ENCODE measurements at places on chromosomes 2 and 18.
A peak's percentile ranks its signal among the peaks of the same experiment; 100 is the strongest.

DNA sequence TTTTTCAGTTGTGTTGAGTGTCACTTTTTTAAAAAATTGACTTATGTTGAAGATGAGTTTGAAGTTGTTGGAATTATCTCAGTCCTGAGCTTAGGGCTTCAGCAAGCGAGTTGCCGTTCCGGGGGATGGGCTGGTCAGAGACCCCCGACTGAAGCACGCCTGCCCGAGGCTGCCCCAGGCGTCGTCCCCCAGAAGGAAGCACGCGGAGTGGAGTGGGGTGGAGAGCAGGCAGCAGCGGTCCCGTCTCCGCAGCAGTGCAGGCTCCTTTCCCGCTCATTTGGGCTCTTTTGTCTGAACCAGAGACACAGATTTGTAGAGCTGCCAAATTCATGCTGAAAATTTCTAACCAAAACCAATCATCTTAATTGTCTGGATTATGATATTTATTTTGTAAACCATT, 33.7 kb downstream of the NFATC1 start:
- no peak for DNase-seq

DNA sequence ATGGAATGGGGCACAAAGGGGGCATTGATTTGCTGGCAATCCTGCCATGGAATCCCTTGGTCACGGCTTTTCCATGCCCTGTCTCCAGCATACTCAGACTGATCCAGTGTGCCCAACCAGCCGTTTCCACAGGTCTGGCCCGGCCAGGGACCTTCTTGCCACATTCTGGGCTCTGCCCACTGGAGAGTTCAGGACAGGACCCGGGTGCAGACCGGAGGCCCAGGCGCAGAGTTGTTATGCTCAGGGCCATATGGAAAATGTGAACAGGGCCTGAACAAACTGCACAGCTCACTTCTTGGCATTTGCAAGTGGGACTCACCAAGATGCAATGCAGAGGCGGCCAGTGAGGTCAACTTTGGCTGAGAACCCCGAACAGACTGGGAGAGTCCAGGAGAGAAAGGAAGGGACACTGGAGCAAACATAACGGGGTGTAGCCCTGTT, 15.6 kb upstream of the ASAP2 start:
- DNase-seq: no peak

- no peak for DNase-seq
Observed at GRCh38 chr2:7703048-7703447, 785.8 kb downstream of the RNF144A start.

DNA sequence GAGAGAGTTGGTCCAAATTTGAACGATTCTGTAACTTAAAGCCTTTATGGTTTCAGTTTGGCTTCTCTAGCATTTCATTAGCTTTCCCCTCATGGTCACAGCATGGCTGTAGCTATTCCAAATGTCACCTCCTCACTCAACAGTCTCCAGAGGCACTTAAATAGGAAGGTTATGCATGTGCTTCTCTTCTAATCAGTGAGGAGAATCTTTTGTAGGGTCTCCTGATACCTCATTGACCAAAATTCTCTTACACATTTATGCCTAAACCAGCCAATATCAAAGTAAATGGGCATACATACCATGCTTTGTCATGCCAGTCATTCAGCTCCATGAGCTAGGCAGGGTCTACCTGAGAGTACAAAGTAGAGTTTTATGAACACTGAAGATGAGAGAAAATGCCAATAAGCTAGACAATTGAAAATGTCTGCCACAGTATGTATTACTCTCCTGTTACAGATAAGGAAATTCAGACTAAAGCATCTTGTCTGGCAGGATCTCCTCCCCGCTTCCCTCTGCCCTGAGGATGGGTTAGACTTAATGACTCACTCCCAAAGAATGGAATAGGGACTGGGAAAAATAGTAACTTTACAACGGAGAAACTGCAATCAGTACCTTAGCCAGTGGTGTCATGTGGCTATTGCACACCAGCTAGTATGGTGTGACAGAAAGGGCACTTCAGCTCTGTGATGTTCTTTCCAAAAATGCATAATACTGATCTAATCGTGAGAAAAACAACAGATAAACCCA, 15.4 kb downstream of the DSG2 start:
- no peak for DNase-seq

- DNase-seq: no peak
Observed at GRCh38 chr2:23208339-23208738, 176.6 kb upstream of the KLHL29 start.

GRCh38 chr2:21251216-21251980, 127.6 kb downstream of the TDRD15 start:
- no peak for DNase-seq

DNA sequence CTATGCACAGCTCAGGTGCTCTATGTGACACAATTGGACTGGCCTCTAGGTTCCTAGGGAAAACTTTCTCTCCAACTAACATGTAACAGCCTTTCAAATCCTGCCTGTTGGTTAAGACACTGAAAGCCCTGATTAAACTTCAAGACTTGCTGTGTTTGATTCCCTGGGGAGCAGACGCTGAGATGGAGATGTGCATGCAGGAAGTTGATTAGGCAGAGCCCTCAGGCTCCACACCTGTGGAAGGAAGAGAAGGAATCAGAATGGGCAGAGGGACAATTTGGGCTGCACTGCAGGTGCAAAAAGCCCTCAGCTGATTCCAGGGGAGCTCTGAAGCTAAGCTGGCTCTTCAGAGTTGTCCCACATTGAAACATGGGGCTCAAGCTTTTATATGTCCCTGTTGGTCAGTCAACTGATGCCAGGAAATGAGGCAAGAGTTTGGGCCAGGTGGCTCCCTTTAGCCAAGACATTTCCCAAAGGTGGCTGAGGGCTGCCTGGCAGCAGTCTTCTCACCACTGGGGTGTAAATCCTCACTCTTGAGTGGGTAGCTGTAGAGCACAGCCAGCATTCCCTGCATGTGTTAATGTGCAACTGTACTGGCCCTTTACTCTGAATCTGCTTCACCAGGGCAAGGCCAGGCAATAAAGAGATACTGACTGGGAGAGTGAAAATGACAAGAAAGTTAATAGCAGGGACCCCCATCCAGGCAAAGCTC, 199.5 kb upstream of the DDX18 start:
- no peak for DNase-seq

DNA sequence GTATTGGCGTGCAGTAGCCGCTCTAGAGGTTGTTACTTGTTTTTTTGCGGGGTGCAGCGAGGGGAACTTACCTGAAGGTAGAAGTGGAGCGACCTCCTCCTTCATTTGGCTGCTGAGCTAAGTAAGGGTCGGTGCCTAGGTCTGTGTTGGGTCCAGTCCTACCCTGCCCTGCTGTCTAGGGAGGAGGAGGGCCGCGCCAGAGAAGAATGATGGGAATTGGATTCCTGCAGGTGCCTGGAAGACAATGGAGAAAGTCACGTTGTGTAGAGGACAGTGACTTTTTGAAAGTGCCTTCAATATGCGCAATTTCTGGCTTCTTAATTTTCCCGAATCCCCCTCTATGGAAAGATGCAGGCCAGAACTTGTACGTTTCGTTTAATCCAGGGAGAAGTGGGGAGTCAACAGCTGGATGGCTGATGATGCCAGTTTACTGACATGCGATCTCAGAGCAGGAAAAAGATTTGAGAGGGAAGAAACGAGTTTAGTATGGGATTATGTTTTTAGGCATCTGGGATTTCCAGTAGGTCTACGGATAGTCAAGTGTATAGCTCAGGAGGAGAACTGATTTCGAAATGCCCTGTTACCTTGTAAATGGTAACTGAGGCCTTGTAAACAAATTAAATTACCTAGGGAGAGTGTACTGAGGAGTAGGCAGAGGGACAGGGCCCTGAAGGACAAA, 653 bp downstream of the MRPS9 start:
- no peak for DNase-seq

DNA sequence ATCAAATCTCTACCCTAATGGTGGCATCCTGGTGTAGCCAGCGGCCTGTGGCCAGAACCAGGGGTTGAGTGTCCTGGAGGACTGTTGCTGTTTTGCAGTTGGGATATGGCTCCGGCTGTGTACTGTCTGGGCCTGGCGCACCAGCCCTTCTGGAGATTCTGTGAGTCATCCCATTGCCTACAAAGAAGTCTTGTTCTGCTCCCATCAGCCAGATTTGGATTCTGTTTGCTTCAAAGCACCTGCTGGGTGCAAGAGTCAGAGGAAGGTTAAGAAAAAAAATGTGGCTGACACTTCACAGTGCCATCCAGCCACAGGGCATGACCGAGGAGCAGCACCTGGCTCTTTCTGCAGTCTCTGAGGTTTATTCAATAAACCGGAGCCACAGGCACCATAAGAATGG, 41.0 kb upstream of the ASAP2 start:
- DNase-seq: no peak

DNA sequence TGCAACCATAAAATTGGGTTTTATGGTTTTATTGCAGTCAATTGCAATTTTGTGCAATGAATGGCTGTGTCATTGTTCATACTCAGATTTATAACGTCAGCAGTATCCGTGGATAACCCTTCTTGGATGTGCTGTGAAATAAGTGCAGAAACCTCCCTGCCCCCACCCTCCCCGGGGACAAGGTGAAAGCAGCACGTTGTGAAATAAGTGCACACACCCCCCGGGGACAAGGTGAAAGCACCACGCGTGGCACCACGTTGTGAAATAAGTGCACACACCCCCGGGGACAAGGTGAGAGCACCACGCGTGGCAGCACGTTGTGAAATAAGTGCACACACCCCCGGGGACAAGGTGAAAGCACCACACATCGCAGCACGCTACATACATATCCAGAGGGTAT, 93.6 kb upstream of the NFATC1 start:
- no peak for DNase-seq

DNA sequence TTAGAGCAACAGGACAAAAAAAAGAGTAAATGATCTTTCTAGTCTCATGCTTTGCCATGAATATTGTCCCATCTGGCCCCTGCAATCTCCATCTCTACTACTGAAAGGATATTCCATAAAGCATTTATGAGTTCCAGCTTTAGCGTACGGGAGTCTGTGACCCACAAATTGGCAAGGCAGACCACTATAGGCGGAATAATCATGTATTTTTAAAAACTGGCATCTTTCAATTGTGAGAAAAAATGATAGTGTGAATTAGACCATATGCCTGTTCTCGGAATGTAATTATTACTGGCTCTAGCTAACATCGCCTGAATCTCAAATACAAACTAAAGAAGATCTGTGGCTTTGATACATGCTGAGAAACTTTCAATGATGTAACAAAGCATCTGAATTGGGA, 738.1 kb upstream of the NXPH2 start:
- no peak for DNase-seq

GRCh38 chr18:49021433-49022129, 70.8 kb upstream of the SMAD7 start:
- DNase-seq: peak; percentile 56

- no peak for DNase-seq
Observed at GRCh38 chr2:134217351-134217750, 36.5 kb upstream of the MGAT5 start.

GRCh38 chr2:110815938-110816337, 83.6 kb downstream of the ACOXL start:
- no peak for DNase-seq

DNA sequence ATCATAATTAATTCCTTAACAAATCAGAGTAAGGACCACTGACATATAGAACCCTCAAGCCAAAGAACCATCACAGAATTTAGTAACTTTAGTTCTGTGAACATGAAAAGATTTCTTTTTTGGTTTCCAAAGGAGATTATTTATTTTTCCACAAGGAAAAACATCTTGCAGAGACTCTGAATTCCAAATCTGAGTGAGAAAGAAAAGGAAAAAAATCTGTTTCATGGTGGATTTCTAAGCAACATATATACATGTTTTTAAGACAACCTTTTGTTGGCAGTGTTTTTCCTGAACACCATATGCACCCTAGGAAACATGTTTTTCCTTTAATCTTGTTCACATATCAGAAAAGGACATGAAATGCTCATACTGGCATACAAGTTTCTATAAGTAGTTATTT, 149.8 kb downstream of the AGPS start:
- DNase-seq: no peak

DNA sequence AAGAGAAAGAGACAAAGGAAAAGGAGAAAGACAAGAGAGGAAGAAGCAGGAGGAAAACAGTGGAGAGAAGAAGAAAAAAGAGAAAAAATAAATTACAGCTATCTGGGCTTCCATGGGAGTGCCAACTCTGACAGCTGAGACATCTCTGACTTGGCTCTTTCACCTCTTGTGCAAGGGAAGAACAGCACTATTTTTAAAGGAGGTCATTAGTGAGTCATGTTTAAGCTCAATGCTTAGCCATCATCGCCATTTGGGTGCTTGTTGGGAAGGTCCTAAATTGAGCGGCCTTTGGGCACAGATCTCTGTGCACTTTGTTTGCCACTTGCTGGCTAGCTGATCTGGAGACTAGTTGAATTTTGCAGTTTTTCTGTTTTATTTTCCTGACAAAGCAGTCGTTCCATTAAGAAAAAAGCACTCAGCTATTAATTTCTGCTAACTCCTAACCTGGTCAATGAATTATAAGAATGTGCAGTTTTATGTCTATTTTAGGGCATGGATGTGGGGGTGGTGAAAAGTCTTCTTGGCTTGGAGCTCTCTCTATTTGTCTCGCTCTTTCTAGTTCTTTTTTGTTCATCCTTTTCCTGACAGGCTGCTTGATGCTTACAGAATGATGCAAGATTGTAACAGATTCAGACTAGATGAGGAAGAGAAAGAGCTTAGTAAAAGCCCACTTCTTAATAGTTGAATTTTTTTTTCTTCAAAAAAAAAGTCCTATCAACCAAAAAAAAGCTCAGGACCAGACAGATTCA, 231.5 kb downstream of the SLC8A1 start:
- no peak for DNase-seq

DNA sequence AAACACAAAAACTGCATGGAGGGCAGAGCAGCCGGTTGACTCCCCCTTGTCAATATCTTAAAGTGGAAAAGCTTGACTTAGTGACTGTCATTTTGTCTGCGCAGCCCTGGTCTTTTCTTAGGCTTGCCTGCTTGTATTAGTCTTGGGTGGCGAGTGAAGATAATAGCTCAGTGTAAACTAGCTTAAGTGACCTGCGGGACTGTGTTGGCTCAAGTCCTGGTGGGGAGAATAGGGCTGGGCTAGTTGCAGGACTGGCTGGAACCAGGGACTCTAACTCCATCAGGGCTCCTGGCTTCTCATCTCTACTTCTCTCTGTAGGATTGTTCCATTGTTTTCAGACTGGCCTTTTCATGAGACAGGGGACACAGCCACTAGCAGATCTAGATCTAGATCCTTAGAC, 8.1 kb upstream of the ATG16L1 start:
- no peak for DNase-seq

GRCh38 chr18:74951165-74951760, 257.7 kb downstream of the PTGR3 start:
- DNase-seq: no peak

DNA sequence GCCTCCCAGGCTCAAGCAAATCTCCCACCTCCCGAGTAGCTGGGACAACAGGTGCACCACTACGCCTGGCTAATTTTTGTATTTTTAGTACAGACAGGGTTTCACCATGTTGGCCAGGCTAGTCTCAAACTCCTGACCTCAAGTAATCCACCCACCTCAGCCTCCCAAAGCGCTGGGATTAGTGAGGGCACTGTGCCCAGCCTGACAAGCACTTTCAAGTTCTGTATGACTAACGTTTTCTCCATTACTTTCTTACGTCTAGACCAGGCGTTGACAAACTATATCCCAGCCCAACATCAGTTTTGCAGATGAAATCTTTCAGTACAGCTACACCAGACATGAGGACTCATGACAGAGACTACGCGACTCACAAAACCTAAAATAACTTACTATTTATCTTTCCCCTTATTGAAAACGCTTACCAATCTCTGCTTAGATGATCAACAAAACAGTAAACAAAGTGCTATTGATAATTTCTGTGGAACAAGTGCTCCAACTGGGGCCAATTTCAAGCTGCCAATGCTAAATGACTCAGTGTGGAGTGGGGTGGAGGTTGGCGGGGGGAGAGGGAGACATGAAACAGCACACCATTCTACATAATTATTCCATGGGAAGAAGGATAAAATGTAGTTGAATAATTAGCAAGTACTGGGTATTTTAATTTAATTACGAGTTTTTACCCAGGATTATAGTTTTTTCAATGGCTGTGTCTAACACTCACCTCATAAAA, 59.1 kb downstream of the SAP130 start:
- DNase-seq: no peak
